ENCODE measurements at places on chromosomes 7 and 10.

GRCh38 chr7:103991406-103991805, 1.9 kb upstream of the RELN start:
- DNase-seq, result no peak

- DNase-seq, result no peak
Observed at GRCh38 chr10:33010132-33011037, 52.4 kb upstream of the ITGB1 start.

- no peak for DNase-seq
Observed at GRCh38 chr10:128191847-128192246, 65.6 kb upstream of the MKI67 start.

DNA sequence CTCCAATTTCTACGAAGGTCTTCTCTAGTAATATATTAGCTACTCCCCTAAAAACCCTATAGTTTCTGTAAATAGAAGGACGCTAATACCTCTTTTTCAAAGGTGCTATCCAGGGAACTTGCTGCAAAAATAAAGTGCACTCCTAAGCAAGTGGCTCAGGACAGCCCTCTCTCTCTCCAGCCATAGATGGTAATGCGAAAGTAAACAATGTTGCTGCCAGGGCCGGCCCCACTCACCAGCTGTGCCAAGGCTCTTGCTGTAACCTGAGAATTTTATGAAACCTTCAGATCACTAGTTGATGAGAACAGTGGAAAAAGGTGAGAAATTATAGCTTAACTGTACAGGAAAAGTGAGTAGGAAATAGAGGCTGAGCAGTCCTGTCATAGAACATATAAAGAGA, 10.9 kb upstream of the TAS2R39 start:
- DNase-seq, result no peak

- DNase-seq, result no peak
Observed at GRCh38 chr7:6268023-6268900, 4.2 kb downstream of the CYTH3 start.

All from stimulated activated CD8-positive, alpha-beta memory T cell treated with anti-CD3 and anti-CD28 coated beads, Interleukin-15, amount 100 ng/mL, for 1 hour (primary cell).